ENCODE measurements at places on chromosomes 7 and 10.

- DNase-seq = no peak
Observed at GRCh38 chr10:34938399-34938670, 123.2 kb upstream of the PARD3 start.

DNA sequence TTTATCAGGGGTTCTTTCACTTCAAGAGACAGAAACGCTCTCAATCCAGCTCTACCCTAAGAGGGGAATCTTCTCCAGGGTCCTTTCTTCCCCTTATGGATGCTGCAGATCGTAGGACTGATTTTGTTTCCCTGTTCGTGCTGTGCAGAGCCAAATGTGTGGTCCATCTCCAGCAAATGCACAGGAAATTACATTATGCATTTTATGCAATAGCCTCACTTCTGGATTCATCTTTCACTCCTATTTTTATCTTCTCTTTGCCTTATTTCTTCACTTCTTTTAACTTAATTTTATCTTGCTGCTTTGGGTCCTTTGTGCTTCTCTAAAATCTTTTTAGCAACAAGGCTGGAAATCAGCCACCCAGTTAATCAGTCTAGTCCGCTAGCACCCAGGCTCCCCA lies 184.5 kb upstream of the INHBA start:
- no peak for DNase-seq

DNA sequence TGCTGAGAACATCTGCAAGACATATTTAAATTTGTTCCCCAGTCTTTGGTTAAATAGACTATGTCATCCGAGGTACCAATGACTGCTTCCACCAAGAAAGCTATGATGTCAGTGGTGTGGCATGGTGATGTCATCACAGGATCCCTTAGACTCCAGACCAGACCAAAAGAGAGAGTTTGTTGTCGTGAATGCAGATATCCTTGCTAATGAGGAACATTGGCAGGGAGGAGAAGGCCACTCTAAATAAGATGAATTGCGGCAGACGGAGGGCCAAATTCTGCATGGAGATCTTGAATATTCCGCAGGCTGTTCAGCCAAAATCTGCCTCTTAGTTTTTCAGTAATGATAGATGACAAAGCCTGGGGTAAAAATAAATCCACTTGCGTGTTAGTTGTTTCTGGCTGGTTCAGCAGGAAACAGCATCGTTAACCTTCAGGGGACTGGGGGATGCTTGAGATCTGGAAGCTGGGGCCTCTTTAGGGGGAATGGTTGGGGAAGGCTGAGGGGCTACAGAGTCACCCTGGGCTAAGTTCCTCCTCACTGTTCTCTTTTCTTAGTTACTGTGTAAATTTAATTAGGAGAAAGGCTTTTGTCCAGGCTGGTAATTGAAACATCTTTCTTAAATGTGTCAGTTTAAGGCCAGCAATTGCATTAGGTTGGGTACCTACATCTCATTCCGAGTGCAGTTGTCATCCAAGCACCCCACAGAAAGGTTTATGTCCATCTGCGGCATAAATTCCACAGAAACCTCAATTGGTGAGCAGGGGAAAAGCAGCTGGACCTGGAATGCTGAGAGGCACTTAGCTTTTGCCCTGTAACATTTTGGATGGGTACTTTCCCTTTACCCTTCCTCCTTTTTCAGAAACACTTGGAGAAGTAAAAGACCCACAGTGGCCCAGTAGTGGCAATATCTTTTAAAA lies 11.6 kb upstream of the CAMK1D start:
- DNase-seq = no peak

DNA sequence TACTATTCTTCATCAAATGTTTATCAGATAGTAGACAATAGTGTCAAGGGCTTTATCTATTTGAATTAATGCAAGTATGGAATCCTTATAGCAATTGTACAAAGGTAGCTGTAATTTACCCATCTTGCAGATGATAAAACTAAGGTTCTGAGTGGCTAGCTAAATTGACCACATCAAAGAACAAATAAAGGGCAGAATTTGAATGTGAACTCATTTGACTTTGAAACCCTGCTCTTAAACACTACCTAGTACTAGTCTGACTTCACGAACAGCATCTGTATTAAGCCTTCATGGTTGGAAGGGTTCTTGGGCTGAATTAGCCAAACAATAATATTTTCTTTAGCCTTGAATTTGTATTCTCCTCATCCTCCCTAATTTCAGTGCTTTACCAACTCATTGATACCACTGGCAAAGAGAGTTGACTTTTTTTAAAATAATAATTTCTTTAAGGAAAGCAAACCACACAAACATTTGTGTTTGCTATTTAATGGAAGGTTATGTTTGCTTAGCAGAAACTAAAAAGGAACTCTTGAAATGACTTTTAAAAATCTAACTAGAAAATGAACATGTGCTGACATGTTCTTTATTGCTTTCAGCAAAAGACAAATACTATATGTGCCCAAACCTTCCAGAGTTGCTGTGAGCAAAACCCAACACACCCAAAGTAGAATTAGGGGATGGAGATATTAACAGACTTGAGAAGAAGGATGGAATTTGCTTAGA lies 322.6 kb downstream of the RNLS start:
- no peak for DNase-seq

DNA sequence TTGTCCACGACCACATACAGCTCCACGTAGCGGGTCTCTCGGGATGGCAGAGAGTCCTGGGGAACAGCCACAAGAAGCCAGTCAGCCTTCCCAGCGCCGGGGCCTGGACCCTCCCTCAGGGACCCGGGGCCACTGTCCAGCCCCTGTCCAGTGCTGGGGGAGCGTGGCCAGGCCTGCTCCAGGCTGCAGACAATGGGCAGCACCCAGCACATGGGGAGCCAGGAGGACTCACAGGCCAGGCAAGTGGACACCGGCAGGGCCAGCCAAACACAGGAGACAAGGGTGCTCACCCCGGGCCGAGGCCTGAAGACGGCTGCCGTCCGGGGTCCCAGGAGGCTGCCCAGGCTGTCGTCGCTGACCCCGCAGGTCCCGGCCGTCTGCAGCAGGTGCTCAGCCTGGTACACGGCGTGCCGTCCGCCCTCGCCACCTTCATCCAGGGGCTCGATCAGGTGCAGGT lies 3.7 kb downstream of the ADAM8 start:
- no peak for DNase-seq

GRCh38 chr7:27516421-27516820 lies 146.3 kb downstream of the HIBADH start:
- DNase-seq = no peak

DNA sequence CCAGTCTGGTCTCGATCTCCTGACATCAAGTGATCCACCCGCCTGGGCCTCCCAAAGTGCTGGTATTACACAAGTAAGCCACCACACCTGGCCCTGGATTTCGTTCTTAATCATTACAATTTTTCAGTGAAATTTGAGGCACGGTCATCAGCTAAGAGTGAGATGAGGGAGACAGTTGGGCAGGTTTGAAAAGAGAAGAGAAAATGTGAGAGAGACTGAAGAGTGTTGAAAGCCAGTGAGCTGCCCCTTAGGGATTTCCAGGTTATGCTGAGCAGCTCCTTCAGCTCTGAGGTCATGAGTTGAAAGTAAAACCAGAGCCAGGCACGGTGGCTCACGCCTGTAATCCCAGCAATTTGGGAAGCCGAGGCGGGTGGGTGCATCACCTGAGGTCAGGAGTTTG lies 5.9 kb upstream of the UPF2 start:
- no peak for DNase-seq

DNA sequence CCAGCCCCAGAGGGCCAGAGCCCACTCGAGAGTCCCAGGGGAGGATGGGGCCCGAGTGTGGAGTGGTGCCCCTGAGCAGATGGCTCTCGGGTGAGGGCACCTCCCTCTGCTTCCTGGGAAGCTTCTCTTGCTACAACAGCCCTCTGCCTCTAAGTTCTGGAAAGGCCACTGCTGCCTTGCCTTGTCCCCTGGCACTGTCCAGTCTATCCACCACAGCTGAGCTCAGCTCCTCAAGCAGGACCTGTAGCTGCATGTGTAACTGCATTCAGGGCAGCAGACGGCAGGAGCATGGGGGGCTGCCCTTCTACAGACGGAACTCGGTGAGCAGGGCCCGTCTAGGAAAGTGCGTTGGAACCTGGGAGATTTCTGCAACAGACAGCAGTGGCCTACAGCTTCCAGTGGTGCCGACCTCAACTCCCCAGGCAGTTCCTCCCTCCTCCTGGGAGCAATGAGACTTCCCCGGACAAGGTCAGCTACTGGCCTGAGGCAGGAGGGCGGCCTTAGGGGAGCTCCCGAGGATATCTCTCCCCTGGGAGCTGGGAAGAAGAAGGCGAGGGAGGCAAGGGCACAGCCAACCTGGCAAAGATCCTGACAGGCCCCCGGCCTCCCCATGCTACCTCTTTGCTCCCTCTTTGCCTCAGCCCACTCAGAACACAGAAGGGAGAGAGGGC lies 88.5 kb downstream of the DLG5 start:
- DNase-seq = no peak

Data from CD4-positive, alpha-beta memory T cell (primary cell).